Right renal pelvis (tissue), 4 donors: ENCODE measurements at places on chromosomes 7 and 10. TPM values are rescaled to one million over a fixed set of nuclear protein-coding genes. Genes with fewer than 3 reads are reported as not detected.

Gene IL15RA
- 2.1 TPM for polyA plus RNA-seq

Gene GIMAP5
- 4.7 TPM for polyA plus RNA-seq

Gene TMEM213
- polyA plus RNA-seq: 46.3 TPM

Gene ZNF722
- polyA plus RNA-seq: not detected

Gene GIMAP7
- polyA plus RNA-seq: 17.2 TPM

Gene ZNF736
- polyA plus RNA-seq: 12.8 TPM

Gene RNF32
- 3.7 TPM for polyA plus RNA-seq

Gene ANXA8L1
- not detected for polyA plus RNA-seq

Gene ZNF33A
- 44.9 TPM for polyA plus RNA-seq

Gene AFAP1L2
- 56.2 TPM for polyA plus RNA-seq

Gene WNT8B
- 1.3 TPM for polyA plus RNA-seq

Gene IGF2BP3
- 54.5 TPM for polyA plus RNA-seq

Gene COBL
- polyA plus RNA-seq: 16.3 TPM

Gene TEX36
- polyA plus RNA-seq: not detected

Gene MPP7
- polyA plus RNA-seq: 8.4 TPM

Gene ASB15
- polyA plus RNA-seq: 1.4 TPM

DNA sequence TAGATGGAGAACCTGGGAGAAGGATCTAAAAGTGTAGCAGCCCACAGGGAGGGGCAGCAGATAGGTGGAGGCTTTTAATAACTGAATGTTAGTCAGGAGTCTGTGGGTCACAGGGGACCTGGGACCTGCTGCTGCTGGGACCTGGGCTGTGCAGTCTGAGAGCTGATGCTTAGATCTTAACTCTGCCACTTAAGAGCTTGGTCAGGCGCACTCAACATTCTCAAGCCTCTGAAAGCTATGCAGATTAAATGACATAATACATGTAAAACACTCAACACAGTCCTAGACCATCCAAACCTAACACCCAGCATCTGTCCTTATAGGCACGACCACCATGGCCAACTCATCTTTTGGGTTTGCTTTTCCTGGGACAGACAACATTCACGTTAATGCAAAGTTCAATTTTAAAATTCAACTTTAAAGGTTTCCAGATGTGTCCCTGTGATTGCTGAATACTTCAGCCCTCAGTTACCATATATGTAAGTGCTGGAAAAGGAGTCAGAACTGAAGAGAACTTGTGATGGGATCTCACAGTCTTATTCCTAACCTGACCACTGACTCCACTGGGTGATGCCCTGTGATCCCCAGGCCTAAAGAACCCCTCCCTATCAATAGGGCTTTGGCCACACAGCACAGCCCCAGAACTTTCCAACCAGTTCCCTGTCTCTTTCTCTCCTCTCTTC lies 321.0 kb downstream of the PLXNA4 start:
- DNase-seq: no peak

GRCh38 chr7:157411580-157411979 lies 74.8 kb downstream of the DNAJB6 start:
- DNase-seq: no peak

DNA sequence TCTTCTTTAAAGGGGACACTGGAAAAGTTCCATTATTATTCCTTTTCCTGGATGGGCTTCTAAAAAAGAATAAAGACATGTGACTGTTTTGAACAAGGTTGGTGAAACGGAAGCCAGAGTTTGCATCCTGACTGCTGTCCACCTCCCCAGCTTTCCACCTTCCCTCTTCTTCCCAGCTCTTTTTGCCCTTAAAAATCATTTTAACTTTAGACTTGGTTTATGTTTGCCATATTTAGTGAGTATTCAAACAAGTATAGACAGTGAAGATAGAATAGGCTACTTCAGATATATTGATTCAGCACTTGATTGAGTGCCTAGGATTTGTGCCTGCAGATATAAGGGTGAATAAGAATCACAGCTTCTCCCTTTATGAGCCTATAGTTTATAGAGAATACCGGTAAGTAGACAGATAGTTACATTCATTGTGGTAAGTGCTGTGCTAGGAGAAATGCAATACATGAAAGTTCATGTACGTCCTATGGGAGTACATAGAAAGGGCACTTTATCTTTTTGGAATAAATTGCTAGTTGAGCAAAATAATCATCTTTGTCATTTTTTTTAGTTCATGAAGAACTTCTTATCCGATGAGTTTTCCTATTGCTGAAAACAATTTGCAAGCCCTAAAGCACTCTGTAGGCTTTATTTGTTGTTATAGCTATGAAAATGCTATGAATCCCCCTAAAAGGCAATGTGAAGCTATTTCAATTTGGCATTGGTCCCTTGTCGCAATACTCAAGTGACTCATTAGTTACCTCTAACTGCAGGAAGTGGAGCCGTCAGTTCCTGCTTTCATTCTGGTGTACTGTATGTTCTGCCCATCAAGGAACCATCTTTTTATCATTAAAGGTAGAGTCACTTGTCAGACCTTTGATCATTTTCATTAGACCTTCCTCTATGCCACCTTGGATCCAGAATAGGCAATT lies 57.2 kb upstream of the STRIP2 start:
- no peak for DNase-seq

GRCh38 chr7:145718129-145718528 lies 398.5 kb upstream of the CNTNAP2 start:
- DNase-seq: no peak

GRCh38 chr7:50679218-50680007 lies 103.3 kb downstream of the GRB10 start:
- no peak for DNase-seq

- no peak for DNase-seq
Observed at GRCh38 chr10:102460836-102461186, 9.5 kb upstream of the C10orf95 start.

DNA sequence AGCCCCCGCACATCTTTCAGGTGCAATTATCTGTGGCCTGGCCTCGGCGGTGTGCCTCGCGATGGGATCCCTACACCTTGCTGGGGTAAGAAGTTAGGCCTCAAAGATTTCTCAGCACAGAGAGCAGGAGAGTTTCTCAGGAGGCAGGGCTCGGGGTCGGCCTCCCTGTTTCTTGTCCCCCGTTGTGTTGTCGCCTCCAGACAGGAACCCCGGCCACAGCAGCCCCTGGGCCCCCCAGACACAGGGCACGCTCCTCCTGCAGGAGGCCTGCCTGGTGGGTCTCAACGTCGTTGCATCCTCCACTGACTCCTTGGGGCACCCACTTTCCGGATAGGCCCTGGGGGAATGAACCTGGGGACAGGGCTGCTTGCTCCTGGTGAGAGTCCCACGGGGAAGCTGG lies 229.1 kb upstream of the SHH start:
- no peak for DNase-seq

DNA sequence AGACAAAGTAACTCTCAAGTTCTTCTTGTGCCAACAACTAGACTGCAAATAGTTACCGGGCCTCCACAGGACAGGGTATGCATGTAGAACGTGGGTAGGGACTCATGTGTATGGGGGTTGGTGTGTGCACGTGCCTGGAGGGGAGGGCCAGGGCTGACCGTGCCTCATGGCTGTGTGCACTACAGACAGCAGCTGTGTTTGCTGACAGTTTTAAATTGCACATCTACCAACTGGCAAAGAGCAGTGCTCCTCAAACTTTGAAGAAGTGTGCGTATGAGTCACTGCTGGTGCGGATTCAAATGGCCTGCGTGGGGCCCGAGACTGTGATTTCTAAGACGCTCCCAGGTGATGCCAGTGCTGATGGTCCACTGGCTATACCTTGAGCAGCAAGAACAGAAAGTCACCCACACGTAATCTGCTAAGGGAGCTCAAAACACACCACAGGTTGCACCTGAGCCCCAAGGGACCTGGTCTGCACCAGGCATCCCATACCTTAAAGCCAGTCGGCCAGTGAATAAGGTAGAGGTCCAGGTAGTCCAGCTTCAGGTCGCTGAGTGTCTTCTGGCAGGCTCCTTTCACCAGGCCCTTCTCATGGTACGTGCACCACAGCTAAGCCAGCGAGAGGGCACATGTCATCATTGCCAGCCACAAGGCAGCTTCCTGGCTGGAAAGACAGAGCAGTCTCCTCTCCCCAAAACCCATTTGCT lies 8.5 kb downstream of the AKR1B1 start:
- no peak for DNase-seq

GRCh38 chr10:48473704-48474103 lies 131.2 kb downstream of the ARHGAP22 start:
- DNase-seq: no peak

DNA sequence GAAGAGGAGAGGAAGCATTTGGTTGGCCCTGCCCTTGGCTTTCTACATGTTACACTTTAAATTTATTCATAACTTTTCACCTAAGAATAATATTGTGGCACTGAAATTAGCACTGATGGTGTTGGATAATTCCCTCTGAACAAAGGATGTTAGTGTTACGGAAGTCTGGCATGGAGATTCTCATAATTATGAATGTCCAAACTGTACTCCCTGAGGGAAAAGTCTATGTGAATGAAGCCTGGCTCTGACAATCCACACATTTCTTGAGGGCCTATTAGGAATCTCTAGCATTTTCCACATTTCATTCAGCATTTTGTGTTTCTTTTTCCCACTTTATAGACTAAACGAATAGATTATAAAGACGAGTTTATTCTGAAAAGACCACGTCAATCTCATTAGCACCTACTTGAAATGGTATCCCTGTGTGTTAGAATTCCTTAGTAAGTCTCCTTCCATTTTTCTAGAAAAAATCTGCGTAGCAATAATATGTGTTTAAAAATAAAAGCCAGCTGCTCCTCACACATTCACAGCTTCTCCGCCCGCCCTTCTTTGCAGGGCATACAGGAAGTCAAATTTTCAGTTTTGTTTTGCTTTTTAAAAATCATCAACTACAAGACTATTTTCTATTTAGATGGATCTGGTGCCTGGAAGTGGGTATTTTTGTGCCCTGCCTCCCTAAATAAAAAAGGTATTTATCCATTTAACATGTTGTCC lies 131.8 kb upstream of the PALS2 start:
- DNase-seq: no peak

DNA sequence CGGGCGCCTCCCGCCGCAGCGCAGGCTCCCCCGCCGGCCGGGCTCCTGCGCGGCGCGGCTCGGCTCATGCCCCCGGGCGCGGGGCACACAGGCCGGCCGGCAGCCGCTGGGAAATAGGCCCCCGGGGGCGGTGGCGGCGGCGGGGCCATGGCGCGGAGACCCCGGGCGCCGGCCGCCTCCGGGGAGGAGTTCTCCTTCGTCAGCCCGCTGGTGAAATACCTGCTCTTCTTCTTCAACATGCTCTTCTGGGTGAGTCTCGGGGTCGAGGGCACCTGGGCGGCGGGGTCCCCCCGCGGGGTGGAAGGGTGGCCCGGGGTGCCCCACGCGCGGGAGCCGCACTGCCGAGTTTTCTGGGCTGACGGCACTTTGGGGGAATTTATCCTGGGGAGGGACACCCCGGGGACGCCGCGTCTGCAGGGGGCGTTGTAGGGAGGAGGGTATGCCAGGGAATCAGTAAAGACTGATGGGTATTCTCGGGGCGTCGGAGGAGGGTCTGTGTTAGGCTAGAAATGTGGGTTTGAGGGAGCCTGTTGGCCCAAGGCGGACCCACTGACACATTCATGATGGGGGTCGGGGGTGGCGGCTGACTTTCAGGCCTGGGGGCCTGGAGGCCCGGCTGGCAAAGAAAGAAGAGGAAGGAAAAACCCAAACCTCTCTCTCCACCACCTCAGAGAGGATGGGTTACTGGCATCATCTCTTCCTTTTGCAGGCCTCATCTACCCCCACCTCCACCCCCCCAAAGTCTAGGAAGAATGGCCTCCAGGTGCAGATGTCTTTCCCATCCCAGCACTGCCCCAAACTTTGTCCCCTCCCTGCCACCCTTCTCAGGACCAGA lies 544 bp downstream of the TSPAN33 start:
- no peak for DNase-seq

DNA sequence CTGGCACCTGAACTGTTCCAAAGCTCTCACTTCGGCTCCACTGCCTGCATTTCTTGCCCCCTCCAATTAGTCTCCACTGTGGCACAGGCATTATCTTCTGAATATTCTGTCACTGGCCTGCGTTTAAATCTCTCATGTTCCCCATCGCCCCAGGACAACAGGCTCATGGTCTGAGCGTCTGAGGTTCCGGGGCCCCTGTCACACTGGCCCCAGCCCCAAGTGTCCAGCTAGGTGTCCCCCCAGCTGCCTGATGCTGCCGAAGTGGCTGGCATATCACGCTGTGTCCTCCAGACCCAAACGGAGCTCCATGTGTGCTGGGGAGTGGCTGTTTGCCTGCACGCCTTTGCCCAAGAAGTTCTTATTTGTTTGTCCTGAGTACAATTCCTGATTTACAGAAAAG lies 135.4 kb downstream of the TACC2 start:
- no peak for DNase-seq

DNA sequence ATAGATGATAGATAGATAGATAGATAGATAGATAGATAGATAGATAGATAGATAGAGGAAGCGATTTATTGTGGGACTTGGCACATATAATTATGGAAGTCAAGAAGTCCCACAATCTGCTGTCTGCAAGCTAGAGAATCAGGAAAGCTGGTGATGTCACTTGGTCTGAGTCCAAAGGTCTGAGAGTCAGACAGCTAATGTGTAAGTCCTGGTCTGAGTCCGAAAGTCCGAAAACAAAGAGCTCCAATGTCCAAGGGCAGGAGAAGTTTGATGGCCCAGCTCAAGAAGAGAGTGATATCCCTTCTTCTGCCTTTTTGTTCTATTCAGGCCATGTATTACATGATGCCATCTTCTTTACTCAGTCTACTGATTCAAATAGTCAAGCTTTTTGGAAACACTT lies 53.8 kb upstream of the TCF7L2 start:
- no peak for DNase-seq

DNA sequence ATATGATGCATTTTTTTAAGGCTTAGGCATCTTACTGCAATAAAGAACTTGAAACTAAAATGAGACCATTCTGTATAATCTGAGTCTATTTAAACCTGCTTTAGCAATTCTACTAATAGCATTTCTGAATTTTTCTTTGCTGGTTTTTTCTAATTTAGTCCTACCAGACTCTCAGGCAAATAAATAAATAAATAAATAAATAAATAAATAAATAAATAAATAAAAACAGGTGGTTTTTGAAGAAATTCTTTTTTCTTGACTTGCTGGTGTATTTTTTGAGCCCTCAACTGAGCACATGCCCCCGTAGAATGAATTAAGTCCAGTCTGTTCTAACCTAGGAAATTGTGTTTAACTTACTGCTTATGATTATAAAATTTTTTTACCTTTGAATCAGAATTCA lies 134.7 kb upstream of the FOXP2 start:
- DNase-seq: no peak

DNA sequence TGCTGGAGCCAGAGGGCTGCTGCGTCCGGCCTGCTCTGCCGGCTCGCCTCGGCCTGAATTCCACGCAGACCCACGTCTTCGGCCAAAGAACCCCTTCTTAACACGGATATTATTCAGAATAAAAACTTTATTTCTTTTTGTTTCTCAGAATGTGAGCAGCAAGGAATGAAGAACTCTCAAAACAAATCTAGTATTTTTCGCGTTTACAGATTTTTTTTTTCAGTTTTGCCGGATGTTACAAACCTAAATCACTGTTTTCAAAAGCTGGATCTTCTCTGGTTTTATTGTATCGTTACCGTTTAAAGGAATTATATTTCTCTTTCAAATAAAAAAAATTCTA lies 4.4 kb upstream of the HOXA2 start:
- DNase-seq: no peak
